ENCODE measurements at places on chromosomes 4 and X.

DNA sequence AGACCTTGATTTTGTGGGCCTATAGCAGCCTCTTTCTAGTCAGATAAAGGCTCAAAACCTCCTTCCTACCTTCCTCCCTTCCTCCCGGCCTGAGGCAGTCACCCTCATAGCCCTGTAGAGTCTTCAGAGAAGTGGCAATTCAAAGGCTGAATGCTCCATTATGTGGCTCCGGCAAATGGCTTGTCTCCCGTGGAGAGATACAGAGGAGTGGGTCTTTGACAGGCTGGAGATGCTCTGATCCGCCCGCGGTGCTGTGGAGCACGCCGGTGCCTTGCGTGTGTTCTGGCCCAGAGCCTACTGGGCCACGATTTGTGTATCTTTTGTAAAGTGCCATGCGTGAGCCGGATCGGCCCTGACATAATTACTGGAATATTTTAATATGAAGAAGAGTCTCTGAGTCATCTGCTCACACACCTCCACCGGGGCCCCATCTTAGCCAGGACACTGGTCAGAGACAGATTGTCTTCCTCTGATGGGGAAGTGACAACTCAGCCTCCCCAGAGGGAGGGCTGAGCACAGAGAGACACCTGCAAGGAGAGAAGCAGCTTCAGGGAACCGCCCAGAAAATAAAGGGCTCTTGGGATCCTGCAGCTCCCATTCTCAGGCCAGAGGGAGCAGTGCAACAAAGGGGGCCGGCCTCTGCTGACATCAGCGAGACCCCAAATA is 88.7 kb downstream of the DCTD start:
- no peak for DNase-seq

- peak; percentile 36 for DNase-seq
Observed at GRCh38 chr4:87235020-87235671, 14.7 kb upstream of the KLHL8 start.

GRCh38 chr4:8117278-8117682 is 41.3 kb downstream of the ABLIM2 start:
- no peak for DNase-seq

- DNase-seq: peak; percentile 16
Observed at GRCh38 chr4:8009710-8010511, 70.2 kb upstream of the AFAP1 start.

GRCh38 chr4:1516261-1516660 is 110.0 kb upstream of the NKX1-1 start:
- no peak for DNase-seq

DNA sequence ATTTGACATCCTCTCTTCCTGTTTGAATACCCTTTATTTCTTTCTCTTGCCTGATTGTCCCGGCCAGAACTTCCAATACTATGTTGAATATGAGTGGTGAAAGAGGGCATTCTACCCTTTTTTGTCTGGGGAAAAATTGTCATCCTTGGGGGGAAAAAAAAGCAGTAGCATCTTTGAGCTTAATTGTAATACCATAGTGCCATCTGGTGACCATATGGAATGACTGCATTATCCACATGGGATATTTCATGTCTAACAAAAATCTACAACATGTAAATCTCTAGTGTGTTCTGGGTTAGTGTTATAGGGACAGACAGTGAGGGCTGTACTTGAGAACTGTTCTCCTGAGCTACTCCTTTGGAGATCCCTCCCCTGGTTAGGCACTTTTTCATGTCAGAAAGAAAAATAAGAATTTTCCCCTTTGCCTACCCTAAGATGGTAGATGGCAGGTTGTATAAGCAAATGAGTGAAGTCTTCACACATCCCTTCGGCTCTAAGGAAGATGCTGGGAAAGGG is 26.0 kb downstream of the CAPN6 start:
- DNase-seq: peak; percentile 12

GRCh38 chr4:130288576-130288975 is 1192.6 kb downstream of the C4orf33 start:
- DNase-seq: no peak

Measured in renal cortical epithelial cell (primary cell).